Globus pallidus (tissue), 1 donor: ENCODE measurements at places on chromosomes 3 and 15.

DNA sequence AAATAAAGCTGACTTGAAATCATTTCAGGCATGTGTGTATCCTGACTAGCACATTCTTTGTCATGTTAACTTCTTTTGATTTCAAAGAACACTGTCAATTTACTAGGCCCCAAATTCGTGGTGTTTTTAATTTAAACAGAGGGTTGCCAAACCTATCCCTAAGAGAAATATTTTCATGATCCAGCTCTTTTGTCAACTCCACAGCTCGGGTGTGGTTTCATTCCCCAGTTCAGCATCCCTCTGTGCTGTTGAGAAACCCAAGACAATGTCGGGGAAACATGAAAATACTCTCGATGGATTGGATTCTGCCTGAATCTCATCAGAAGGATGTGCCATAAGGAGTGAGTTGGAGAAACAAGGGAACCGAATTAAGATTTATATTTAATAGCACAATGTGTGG, 84.4 kb upstream of the PHLDB2 start:
- DNase-seq = no peak

DNA sequence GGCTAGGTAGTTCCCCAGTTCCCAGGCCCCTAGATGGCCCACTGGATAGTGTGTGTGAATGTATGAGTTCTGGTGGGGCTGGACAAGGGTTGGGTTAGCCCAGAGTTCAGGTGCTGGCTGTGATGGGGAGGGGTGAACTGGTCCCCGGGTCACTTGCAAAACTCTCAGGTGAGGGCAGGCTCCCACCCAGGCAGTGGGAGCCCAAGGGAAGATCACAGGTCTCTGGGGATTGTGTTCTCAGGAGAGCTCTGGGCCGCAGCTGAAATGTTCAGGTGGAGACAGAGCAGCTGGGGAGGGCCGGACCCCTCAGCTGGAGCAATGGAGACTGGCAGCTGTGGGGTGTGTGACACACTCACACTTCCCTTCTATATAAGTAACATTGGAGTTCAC, 12.8 kb upstream of the FAM98B start:
- DNase-seq = no peak

GRCh38 chr3:32334675-32335074, 57.0 kb upstream of the CMTM7 start:
- no peak for DNase-seq

- DNase-seq = no peak
Measured at GRCh38 chr3:152395764-152396163, 127.0 kb downstream of the MBNL1 start.

DNA sequence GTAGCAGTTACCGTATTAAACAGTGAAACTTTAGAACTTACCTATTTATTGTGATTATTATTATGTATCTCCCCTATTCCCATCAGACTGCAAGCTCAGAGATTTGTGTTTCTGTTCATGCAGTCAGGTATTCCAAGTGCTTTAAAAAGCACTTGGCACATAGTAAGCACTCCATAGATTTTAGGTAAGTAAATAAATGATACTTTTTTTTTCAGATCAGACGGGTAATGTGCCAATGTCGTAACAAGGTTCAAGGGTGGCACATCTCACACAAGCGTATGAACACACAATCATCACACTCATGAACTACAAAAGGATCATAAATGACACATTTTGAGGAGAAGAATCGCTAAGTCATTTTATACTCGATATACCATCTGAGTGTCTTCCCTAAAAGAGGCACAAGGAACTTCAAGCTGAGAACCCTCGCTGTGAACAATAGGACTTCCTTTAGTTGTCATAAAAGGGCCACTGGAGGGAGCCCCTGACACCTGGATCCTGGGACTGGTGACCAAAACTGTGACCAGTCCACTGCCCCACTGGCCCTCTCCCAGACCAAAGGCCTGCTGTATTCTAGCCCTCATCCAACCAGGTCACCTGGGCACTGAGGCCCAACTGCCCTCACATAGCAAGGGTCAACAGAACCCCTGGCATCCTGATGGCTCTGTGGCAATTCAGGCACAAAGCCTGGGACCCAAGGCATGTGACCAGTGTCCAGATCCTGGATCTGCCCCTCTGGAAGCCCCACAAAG, 32.1 kb downstream of the KIF9 start:
- peak; percentile 35 for DNase-seq

GRCh38 chr3:35677797-35678196, 38.5 kb downstream of the ARPP21 start:
- no peak for DNase-seq
